ENCODE measurements at places on chromosomes 4 and X.

DNA sequence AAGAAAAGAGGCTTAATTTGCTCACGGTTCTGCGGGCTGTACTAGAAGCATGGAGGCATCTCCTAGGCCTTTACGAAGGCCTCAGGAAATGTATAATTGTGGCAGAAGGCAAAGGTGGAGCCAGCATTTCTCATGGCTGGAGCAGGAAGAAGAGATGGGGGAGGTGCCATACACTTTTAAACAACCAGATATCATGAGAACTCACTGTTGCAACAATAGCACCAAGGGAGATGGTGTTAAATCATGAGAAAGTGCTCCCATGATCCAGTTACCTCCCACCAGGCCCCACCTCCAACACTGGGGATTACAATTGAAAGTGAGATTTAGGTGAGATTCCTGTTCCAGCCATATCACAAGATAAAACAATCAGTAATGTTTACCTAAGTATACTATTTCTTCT lies 45.5 kb downstream of the MTHFD2L start:
- no peak for DNase-seq
- no peaks in the 10 kb centered on the region for H3K27me3 ChIP-seq
- H3K36me3 ChIP-seq: peaks cover 4% of the 10 kb centered on the region
- no peak overlapping the region for H3K4me3 ChIP-seq
- peaks cover 8% of the 10 kb centered on the region for H3K4me1 ChIP-seq

GRCh38 chrX:30280428-30280827 lies 28.8 kb downstream of the NR0B1 start:
- no peaks in the 10 kb centered on the region for H3K27me3 ChIP-seq
- H3K36me3 ChIP-seq: no peaks in the 10 kb centered on the region
- no peak for DNase-seq
- no peak overlapping the region for H3K27ac ChIP-seq
- H3K4me1 ChIP-seq: peaks cover 2% of the 10 kb centered on the region

DNA sequence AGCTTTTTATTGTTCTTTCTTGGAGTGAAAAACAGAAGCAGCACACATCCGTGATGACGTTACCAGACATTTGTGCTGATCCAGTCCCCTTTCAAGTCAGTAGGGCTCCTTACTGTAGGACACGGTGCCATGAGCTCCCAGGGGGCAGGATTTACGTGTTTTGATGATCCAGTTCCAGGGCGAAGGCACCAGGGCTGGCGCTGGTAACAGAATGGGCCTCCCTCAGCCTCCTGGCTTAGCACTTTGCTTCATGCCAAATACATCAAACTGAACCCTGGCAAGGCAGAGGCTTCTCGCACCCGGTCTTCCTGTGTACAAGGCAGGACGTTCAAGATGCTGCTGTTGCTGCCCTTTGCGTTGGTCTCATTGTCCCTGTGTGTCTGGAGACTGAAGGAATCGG lies 66.6 kb upstream of the PSAPL1 start:
- H3K4me1 ChIP-seq: no peaks in the 10 kb centered on the region
- no peak overlapping the region for H3K4me3 ChIP-seq
- H3K27ac ChIP-seq: no peak overlapping the region
- no peaks in the 10 kb centered on the region for H3K36me3 ChIP-seq
- H3K27me3 ChIP-seq: peaks cover 6% of the 10 kb centered on the region

GRCh38 chrX:32871636-32872035 lies 339.7 kb downstream of the DMD start:
- no peak overlapping the region for H3K27ac ChIP-seq
- no peak for DNase-seq
- no peaks in the 10 kb centered on the region for H3K27me3 ChIP-seq
- H3K4me3 ChIP-seq: no peak overlapping the region
- H3K4me1 ChIP-seq: no peaks in the 10 kb centered on the region

GRCh38 chrX:107384397-107385105 lies 64.9 kb upstream of the FRMPD3 start:
- H3K27ac ChIP-seq: no peak overlapping the region
- H3K4me1 ChIP-seq: peaks cover 5% of the 10 kb centered on the region
- no peaks in the 10 kb centered on the region for H3K36me3 ChIP-seq
- H3K4me3 ChIP-seq: no peak overlapping the region

GRCh38 chrX:28843817-28844216 lies 256.6 kb downstream of the IL1RAPL1 start:
- no peaks in the 10 kb centered on the region for H3K36me3 ChIP-seq
- no peak for DNase-seq
- no peak overlapping the region for H3K27ac ChIP-seq

GRCh38 chr4:11546391-11547175 lies 117.9 kb upstream of the HS3ST1 start:
- no peaks in the 10 kb centered on the region for H3K36me3 ChIP-seq
- H3K4me3 ChIP-seq: no peak overlapping the region
- peaks cover 2% of the 10 kb centered on the region for H3K27me3 ChIP-seq
- no peak for DNase-seq
- H3K27ac ChIP-seq: no peak overlapping the region
- H3K4me1 ChIP-seq: peaks cover 8% of the 10 kb centered on the region

DNA sequence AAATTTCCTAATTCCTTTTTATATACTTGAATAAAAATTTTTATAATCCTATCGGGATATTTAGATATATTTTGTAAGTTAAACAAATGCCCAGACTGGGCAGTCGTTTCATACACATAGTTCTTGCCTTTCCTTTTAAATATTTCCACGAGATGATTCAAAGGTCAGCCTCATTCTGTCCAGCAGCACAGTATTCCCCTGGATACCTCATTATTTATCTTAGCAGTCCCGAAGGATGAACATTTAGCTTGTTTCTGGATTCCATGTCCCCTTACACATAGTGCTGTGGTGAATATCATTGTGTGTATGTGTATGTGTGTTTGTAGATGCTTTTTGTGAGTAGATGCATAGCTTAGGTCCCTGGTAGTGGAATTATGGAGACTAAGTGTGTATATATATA lies 38.3 kb downstream of the RAPGEF2 start:
- H3K36me3 ChIP-seq: peaks cover 5% of the 10 kb centered on the region
- H3K27ac ChIP-seq: no peak overlapping the region
- H3K4me1 ChIP-seq: no peaks in the 10 kb centered on the region

GRCh38 chr4:61500883-61501282 lies 300.8 kb downstream of the ADGRL3 start:
- no peak overlapping the region for H3K27ac ChIP-seq
- DNase-seq: no peak
- H3K4me3 ChIP-seq: no peak overlapping the region
- no peaks in the 10 kb centered on the region for H3K4me1 ChIP-seq

DNA sequence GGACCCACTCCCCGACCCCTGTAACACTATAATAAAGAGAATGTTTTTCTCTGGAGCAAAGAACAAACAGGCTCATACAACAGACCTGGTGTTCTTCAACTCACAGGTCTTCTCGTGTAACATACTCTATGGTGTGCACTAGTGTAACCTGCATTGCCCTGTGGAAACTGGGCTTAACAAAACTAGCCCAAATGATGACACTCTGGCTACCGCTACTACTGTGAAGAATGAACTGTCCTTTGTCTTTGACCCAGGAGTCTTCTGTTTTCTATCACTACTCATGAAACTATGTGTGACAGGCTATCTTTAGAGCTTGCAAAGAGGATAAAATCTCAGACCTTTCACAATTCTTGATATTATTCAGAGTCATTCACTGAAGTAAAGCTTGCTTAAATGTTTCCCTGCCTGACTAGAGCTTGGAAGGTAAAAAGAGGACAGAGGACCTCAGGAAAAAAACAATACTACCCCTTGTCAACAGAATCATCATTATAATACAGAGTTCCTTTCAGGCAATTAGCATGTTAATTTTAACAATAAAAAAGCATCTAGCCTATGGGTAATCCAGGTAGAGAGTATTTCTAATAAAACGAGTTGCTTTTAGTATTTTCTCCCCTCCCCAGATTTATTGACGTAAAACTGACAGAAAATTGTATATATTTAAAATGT lies 59.2 kb downstream of the FSTL5 start:
- H3K4me3 ChIP-seq: no peak overlapping the region
- H3K27ac ChIP-seq: no peak overlapping the region
- no peaks in the 10 kb centered on the region for H3K36me3 ChIP-seq
- H3K4me1 ChIP-seq: no peaks in the 10 kb centered on the region
- DNase-seq: no peak

- H3K27ac ChIP-seq: no peak overlapping the region
- H3K36me3 ChIP-seq: no peaks in the 10 kb centered on the region
- peaks cover 13% of the 10 kb centered on the region for H3K27me3 ChIP-seq
- no peaks in the 10 kb centered on the region for H3K4me1 ChIP-seq
Observed at GRCh38 chrX:25131055-25131454, 115.3 kb upstream of the ARX start.

- no peak overlapping the region for H3K4me3 ChIP-seq
- H3K4me1 ChIP-seq: no peaks in the 10 kb centered on the region
- H3K27me3 ChIP-seq: peaks cover 8% of the 10 kb centered on the region
- H3K36me3 ChIP-seq: no peaks in the 10 kb centered on the region
- H3K27ac ChIP-seq: no peak overlapping the region
Observed at GRCh38 chr4:150178161-150178560, 99.9 kb downstream of the DCLK2 start.

DNA sequence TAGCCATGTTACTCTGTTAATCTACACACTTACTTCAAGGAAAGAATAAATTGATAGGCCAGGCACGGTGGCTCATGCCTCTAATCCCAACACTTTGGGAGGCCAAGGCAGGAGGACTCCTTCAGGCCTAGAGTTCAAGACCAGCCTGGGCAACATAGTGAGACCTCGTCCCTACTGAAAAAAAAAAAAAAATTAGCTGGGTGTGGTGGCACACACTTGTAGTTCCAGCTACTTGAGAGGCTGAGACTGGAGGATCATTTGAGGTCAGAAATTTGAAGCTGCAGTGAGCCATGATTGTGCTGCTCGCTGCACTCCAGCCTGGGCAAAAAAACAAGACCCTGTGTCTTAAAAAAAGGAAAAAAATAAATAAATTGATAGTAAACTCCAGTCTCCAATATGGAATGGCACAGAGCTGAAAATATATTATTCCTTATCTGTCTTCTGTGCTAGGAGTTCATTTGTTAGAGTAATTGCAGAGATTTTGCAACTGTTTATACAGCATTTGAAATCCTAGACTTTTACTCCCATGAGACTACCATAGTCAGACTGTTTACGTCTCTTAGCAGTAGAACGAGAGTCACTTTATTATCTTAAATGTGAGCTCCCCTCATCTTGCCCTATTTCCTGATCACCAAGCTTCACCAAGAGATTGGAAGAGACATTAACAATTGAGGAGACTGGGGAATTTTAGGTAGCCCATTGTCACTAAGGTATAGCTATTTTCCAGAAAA lies 18.8 kb upstream of the TMEM131L start:
- no peak for DNase-seq
- H3K36me3 ChIP-seq: no peaks in the 10 kb centered on the region
- H3K27me3 ChIP-seq: peaks cover 3% of the 10 kb centered on the region

DNA sequence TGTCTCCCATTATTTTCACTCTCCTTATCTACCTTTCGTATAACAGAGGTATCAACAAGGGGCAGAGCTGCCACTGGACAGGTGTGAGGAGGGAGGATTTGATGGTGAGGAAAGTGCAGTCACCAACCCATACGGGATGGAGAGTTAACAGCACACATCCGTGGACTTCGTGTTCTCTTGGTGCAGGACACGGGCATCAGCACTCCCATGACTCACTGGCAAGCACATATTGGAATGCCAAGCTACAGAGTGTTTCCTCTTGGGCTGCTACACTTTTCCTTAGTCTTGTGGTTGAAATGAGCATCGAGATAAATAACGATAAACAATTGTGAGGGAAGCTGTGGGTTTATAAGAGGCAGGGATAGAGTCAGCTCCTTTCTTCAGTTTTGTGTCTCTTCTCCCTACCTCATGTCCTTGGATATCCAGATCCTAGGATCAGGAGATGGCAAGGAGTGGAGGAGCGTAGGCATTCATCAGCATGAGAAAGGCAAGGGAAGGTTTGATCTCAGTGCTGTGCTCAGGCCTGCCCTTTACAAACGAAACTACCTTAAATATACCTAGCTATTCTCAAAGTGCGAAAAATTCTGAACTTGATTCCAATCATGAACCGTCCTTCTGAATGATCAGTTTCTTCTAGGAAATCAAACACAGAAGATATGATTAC lies 96.3 kb downstream of the ZNF827 start:
- H3K4me3 ChIP-seq: no peak overlapping the region
- no peak overlapping the region for H3K27ac ChIP-seq
- peaks cover 27% of the 10 kb centered on the region for H3K4me1 ChIP-seq
- H3K27me3 ChIP-seq: no peaks in the 10 kb centered on the region

- H3K4me1 ChIP-seq: no peaks in the 10 kb centered on the region
- DNase-seq: no peak
- no peaks in the 10 kb centered on the region for H3K36me3 ChIP-seq
- H3K4me3 ChIP-seq: no peak overlapping the region
- no peaks in the 10 kb centered on the region for H3K27me3 ChIP-seq
Observed at GRCh38 chrX:68723491-68724155, 76.2 kb downstream of the STARD8 start.

DNA sequence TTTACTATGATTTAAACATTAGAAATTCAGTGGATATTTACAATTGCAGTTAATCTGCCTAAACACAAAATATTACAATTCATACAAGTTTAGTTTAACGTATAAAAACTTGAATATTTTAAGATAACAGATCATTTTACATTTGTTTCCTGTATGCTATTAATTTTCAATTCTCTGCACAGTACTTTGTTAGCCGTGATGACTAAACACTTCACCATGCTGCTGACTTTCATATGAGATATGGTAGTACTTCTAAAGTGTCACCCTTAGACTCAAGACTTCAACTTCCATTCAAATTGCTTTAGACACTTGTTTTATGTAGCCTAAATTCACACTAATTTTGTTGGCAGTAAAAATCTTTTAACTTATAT lies 1646.4 kb upstream of the ADGRL3 start:
- no peak overlapping the region for H3K27ac ChIP-seq
- no peaks in the 10 kb centered on the region for H3K4me1 ChIP-seq
- DNase-seq: no peak
- no peaks in the 10 kb centered on the region for H3K27me3 ChIP-seq

- H3K4me1 ChIP-seq: no peaks in the 10 kb centered on the region
- no peak overlapping the region for H3K4me3 ChIP-seq
- DNase-seq: no peak
- H3K27ac ChIP-seq: no peak overlapping the region
- no peaks in the 10 kb centered on the region for H3K27me3 ChIP-seq
Observed at GRCh38 chr4:69726971-69727370, 33.4 kb downstream of the SULT1B1 start.

DNA sequence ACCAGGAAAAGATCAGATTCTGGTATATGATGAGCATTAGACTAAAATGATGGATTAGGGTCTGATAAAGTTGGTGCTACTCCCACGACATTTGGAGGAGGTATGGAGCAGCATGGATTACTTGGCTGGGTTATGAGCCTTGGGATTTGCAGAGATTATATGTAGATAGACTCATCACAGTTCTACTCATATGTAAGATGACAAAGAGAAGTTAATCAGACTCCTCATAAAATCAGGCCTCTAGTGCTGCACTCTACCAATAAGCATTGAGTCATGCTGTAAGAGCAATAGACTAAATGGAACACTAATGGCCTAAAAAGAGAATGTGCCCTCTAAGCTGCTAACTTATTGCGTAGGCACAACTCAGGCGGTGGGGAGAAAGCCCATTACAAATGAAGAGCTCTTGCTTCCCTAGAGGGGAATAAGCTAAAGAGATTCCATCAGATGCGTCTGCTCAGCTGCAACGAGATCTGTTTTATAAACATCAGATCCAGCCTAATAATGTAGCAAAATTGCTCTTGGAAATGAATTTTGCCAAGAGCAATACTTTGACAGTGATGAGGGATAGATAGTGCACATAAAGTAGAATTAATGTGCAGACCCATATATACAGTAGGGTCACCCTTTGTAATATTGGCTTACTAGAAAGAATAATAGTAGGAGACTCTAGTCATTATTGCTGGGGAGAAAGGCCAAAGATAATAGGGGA lies 17.5 kb downstream of the LIAS start:
- no peak for DNase-seq
- no peaks in the 10 kb centered on the region for H3K27me3 ChIP-seq
- no peaks in the 10 kb centered on the region for H3K4me1 ChIP-seq

- no peak overlapping the region for H3K4me3 ChIP-seq
- no peak overlapping the region for H3K27ac ChIP-seq
- DNase-seq: no peak
- H3K4me1 ChIP-seq: no peaks in the 10 kb centered on the region
- no peaks in the 10 kb centered on the region for H3K27me3 ChIP-seq
Observed at GRCh38 chr4:119125931-119126330, 9.7 kb upstream of the MYOZ2 start.

Data from activated CD4-positive, alpha-beta memory T cell treated with anti-CD3 and anti-CD28 coated beads, Interleukin-2, amount 10 ng/mL, durations not matched to agents 7 days and 5 days (primary cell).